ENCODE measurements at places on chromosomes 11 and 22.

- DNase-seq = peak; percentile 16
These were observed 598 bp downstream of the CABIN1 start for GRCh38 chr22:24011735-24012068.

DNA sequence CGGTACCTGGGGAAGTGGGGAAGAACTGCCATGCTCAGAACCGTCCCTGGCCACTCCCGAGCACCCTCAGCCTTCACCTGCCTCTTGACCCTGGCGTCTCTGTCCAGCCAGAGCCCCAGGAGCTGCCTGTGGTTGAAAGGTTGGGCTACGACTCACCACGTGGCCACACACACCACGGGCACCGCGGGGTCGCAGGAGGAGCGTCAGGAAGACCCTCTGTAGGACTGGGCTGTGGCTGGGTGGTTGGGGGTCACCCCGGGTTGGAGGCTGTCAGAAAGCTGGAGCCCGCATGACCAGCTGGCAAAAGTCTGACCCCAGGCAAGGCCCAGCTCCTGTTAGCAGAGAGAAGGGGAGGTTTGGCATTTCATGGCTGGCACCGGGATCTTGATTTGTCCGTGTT lies 11.5 kb downstream of the KRTAP5-5 start:
- DNase-seq = no peak

GRCh38 chr22:43880541-43880991 lies 11.2 kb downstream of the PNPLA5 start:
- DNase-seq = no peak

DNA sequence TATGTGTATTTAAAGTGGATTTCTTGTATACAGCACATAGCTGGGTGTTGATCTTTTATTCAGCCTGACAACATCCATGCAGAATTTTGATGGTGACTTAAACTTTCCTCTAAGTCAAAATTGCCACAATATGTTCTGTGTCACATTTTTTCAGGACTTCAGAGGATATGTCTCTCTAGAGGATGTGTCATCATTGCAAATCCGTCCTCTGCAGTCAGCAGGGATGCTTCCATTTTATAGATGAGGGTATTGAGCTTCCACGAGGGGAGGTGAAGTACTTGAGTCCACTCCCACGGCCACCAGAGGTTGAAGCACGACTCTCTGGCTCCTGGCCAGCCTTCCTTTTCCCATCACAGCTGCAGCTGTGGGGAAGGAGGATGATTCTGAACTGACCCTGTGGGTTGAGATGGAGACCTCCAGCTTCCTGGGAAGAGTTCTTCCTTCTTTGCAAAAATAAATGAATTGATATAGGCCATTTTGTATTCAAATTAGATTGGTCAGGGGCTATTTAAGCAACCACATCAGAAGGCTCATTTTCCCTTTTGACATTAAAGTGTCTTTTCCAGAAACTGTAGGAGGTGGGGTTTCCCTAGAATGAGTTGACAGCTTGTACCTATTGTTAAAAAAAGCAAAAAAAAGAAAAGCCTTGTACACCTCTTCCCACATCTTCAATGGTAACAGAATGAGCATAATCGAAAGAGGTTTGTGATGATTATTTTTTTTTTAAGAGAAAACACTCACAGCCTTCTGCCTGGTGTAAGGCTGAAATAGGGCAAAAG lies 55.2 kb upstream of the MYEOV start:
- no peak for DNase-seq

GRCh38 chr11:65962141-65962564 lies 619 bp downstream of the SART1 start:
- DNase-seq = no peak

GRCh38 chr11:23995891-23996290 lies 501.0 kb upstream of the LUZP2 start:
- no peak for DNase-seq

DNA sequence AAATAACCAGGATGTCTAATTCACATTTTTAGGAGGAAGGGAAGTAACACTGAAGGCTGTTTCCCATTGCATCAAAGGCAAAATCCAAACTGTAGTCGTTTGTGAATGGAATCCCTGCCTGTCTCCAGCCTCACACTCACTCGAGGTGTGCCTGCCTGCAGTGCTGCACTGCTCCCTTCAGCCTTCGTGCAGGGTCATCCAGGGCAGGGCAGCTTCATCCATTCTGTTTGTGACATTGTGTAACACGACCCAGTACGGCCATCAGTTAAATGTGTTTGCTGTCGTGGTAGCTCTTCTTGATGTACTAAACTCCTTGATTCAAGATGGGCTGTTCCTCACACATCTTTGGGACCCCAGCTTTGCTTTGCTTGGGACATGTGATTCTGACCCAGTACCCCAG lies 34.3 kb downstream of the LDLRAD3 start:
- DNase-seq = no peak
